Substantia nigra (tissue), 51 donors: ENCODE measurements at places on chromosomes 4 and X.

- DNase-seq = no peak
Observed at GRCh38 chr4:154490234-154490582, 1.4 kb downstream of the DCHS2 start.

- no peak for DNase-seq
Observed at GRCh38 chrX:150182161-150182560, 181.0 kb upstream of the MAMLD1 start.

- DNase-seq = no peak
Observed at GRCh38 chrX:25052798-25053534, 37.2 kb upstream of the ARX start.

- DNase-seq = no peak
Observed at GRCh38 chrX:107484002-107484726, 34.7 kb downstream of the FRMPD3 start.

- DNase-seq = no peak
Observed at GRCh38 chr4:6298035-6298434, 28.4 kb downstream of the WFS1 start.

DNA sequence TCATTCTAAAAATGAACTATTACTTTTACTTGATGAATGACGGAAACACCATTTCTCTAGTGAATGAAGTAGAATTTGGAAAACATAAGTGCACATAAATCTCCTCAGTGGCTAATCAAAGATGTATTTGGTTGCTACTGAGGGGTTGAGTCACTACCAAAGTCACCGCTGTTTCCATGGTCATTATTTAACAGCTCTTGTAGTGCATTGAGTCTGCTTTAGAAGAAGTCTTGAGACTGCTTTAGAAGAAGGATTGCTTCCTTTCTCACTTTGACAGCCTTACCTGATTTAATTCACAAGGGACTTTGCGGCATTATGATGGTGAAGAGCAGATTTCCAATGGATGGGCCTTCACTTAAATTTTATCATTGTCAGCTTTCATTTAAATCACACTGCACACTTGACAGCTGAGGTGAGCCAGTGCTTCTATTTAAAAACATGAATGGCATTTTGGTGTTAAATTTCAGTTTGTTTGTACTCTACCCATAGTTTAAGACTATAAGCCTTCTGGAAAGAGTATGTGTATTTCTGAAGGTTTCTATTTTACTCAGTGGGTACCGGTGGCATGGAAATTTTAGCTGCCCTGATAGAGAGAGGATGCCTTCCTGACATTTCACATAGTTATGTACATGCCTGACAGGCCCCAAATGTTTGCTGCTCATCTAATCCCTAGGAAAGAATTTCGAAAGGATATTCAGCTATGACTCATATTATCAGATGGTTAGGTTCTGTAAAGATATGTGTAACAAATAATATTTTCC, 9.5 kb downstream of the ASB5 start:
- DNase-seq = no peak

DNA sequence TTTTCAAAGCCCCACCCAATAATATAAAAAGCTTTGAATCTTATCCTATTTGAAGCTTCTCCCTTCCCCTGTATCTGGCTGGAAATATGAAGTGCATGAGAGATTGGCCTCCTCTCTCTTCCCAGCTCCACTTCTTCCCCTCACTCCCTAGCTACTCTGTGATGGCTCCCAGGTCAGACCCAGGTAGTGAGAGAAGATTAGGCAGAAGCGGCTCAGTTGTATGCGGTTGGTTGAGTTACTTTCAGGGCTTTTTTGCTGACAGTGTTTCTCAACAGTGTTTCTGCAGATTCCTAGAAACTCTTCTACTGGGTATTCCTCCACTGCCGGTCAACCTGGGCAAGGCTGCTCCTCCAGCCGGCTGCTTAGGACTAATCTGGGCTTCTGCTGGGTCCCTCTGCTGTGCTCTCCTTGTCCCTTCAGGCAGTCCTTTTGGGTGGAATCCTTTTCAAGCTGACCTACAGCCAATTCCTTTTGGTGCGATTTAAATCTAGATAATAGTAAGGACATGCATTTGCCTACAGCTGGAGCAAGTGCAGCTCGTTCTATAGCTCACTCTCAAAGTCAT, 87.4 kb upstream of the SLC7A11 start:
- no peak for DNase-seq

DNA sequence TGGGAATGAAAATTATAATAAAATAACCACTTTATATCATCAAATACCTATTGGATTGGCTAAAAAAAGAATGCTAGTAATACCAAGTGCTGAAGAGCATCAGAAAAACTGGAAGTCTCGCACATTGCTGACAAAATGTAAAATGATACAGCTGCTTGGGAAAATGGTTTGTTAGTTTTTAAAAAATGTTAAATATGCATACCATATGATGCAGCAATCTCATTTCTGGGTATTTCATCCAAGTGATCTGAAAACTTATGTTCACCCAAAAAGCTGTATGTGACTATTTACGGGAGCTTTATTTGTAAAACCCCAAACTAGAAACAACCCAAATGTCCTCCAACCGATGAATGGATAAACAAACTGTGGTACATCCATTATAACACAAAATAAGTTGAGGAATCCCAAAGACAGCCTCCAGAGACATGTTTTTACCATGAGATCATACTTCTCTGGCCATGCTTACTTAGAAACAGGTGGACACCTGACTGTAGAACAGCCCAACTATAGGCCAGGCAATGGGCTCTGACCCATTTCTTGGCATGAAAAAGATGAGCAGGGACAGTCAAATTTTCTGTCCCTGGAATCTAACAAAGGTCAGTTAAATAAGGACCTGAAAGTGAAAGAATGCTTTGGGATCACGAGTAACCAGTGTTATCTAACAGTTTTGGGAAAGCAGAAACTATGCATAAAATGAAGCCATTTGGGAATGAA, 47.5 kb upstream of the FAM120C start:
- DNase-seq = no peak

DNA sequence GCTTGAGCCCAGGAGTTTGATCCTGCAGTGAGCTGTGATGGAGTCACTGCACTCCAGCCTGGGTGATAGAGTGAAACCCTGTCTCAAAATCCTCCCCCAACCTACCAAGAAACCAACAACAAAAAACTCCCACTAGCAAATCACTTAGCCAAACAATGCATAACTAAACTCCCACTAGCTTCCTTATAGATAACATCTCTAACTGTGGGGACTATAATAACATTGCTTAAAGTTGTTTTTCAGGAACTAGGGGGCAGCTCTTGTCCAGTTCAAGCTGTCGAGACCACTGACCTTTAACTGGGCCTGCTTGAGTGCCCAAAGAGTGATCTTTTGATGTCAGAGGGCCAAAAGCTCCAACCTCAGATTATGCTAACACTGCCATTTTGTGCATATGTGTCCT, 81.7 kb downstream of the FREM3 start:
- DNase-seq = no peak

DNA sequence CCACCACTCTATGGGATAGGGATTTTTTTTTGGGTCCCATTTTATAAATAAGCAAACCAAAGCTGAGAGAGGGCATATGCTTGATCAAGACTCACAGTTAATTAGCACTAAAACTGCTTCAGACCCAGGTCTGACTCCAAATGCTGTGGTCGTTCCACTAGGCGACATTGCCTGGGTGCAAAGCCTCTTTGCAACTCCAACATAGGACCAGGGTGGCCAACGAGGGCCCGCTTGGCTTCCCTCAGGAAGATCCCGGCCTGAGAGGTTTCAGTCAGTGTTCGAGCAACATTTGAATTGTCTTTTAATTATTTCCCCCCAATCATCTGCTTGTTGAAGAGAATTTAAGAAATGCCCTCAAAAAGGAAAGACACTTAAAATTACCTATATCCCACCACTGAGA, 11.2 kb downstream of the PJA1 start:
- DNase-seq = no peak

DNA sequence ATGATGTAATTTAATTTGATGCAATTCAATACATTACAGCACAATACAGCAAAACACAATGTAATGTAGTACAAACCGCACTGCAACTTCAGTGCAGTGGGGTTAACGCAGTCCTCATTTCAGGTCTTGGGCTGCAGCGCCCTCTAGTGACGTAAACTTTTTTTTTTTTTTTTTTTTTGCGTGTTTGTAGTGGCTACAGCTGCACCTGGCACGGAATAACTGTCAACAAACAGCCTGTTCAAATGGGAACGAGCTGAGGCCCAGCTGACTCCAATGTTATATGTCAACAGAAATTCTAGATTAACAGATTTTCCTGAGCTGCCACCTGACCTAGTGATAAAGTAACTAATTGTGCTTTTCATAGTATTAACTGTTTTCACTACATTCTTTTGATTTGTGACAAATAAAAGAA, 33.5 kb upstream of the RASSF6 start:
- DNase-seq = no peak

DNA sequence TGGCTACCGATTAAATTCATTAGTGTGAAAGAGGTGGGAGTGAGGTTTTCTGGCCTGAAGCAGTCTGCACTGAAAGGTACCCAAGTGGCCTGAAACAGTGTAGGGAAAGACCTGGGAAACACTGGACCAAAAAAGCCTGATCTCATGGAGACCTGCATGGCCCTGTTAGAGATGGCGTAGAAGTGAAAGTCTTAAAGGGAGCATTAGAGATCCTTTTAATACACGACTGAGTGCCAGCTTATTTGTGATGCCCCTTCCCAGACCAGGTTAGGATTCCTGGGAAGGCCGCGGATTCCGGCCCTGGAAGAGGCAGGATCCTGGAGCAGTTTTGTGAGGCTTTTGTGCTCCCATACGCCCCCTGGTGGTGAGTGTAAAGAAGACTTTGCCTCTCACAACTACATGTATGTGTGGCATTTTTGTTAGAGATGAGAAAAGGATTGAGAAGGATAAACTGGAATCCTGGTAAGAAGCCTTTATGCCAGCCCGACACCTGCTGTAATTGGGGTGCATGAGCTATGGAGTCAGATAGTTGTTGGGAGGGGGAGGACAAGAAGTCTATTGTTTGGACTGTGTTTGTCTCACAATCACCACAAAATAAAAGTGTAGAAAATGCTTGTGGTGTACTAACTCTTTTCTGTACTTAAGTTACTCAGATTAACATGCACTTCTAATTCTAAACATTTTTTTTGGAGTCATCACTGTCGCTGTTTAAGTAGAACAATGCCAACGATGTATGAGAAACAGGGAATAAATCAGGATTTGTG, 54.0 kb downstream of the JADE1 start:
- DNase-seq = no peak

GRCh38 chr4:55409468-55410171, 13.9 kb downstream of the TMEM165 start:
- no peak for DNase-seq

GRCh38 chr4:137425281-137425680, 107.0 kb downstream of the PCDH18 start:
- no peak for DNase-seq

DNA sequence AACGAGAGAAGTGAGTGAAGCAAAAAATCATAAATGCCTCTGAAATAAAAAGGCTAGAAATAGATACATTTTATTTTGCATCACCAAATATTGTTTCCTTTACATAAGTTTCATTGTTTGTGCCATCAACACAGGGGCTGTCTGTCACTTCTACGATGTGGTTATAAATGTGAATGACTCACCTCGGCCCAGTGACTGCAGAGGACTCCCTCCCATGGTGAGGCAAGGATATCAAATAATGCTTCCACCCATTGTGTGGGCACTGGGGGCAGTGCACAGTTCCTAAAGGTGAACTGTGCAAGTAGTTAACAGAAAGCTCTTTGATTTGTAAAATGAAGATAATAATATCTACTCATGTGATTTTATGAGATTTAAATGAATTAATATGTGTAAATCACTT, 230.3 kb upstream of the NEIL3 start:
- no peak for DNase-seq

DNA sequence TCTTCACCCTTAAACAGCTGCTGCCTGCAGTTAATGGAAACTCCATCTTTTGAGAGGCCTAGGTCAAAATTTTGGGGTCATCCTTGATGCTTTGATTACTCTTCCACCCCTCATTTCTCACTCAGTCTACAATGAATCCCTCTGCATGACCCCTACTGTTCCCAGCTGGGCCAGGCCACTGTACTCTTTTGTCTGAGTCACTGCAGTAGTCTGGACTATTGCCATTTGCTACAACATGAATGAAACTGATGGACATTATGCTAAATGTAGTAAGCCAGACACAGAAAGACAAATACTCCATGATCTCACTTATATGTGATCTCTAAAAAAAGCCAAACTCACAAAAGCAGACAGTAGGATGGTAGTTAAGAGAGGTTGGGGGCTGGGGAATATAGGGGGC, 28.3 kb downstream of the STK32B start:
- DNase-seq = no peak

DNA sequence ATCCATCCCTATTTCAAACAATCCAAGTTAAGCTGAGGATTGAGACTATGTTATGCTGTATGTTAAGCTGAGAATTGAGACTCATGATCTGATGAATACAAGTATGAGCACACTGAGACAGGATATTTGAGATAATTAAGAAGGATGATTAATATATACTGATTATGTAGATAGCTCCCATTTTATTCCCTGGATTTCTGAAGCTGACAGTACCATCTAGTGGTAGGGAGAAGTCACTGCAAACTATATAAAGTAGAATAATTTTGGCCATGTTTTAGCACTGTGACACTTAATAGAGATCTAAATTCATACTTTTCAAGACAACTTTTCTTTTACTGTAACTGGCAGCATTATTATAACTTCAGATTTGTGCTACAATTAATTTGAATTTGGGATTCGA, 63.8 kb upstream of the HPRT1 start:
- no peak for DNase-seq

DNA sequence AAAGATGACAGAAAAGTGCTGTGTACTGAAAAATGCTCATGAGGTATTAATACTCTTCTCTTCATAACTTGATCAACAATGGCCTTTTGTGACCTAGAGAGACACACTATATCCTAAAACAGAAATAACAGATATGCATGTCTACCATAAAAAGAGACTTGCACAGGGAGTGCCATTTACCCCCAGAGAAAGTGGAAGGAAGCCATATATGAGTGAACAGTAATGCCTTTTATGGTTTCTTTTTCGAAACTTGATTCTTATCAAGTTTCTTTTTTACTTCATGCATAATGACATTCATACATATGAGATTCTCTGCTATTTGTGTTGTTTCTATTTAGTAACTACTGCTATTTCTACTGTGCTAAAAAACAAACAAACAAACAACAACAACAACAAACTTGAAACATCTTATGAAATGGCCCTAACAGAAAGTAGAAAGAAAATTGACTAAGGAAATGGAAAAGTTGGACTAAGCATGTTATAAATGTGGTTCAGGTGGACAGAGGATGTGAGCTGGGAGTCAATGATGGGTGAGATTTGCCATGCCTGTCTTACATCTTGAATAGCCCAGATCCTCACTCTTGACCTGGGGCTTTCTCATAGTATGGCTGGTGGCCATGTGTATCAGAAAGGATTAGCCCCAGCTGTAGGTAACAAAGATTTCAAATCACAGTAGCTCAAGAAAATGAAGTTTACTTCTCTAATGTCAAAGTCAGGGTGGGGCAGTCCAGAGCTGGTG, 43.8 kb downstream of the GEMIN8 start:
- DNase-seq = no peak

GRCh38 chr4:174215057-174215456, 68.4 kb downstream of the FBXO8 start:
- DNase-seq = no peak

DNA sequence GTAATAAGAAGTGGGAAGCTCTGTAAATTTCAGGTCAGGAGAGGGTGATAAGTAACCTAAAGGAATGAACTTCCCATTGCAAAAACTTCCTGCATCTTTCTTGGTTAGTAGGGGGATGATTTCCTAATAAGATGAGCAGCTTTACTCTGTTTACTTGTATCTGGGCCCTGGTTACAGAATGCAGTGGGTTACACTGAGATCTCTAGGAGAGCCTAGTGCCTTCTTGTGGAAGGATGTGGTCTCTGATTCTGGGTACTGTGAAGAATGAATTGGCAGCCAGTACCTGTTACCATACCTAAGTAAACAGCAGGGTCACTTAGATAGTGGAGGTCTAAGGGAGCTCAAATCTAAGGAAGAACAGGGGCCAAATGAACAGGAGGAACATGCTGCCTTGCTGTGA, 320.6 kb downstream of the ARHGAP10 start:
- no peak for DNase-seq
